NCI-H69 (cell line): ENCODE measurements at places on chromosomes 13 and 19.
A peak's percentile ranks its signal among the peaks of the same experiment; 100 is the strongest.

DNA sequence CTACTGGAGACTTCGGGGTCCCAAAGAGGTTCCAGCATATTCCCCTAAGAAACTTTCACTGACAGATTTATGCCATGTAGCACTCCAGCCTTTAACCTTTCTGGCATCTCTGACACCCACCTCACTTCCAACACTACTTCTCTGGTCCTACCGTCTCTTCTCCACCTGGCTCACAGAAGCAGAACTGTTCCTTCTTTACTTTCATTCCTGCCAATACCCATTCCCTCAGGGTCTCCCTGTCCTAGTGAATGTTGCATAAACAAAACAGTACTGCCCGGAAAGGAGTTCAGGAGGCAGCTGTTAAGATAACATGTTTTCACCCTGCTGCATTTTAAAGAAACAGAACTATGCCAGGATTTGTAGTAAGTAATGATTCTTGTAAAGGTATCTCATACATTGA lies 136.0 kb upstream of the MIR17HG start:
- no peak for DNase-seq

DNA sequence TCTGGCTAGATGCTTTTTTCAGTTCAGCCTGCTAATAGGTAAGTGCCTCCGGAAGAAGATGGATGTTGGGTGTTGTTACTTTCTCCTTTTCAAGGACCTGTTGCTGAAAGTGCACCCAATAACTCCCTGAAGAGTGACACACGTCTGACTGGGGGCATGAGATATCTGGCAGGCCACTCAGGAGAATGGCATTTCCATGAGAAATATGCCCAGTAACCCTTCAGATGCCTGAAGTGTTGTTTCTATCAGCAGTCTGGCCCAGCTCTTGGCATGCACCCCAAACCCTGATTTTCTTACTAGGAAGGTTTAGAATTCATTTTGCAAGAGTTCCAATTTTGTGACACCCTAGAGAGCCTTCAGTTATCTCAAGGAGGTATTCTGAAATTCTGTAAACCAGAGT lies 71.5 kb downstream of the ARHGAP35 start:
- DNase-seq = no peak

- no peak for DNase-seq
Measured at GRCh38 chr19:42124386-42124901, 7.8 kb downstream of the POU2F2 start.

GRCh38 chr13:76890021-76890420 lies 3.8 kb upstream of the KCTD12 start:
- DNase-seq = no peak

GRCh38 chr19:35525873-35526272 lies 2.2 kb downstream of the SBSN start:
- no peak for DNase-seq

DNA sequence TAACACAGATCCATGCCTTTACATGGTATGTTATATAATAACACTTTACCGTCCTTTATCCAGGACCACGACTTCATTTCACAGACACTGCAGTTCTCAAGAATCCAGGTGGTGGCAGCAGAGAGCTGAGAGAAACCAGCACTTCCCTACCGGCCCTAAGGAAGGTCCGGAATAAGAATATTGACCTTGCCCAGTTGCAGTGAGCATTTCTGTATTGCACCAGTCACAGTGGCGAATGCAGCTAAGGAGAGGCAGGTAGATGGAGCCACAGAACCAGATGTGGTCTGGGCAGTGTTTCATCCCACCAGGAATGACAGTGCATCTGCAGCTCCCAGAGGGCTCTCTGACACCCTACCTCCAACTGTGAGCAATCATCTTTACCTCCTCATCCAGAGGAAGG lies 44.6 kb downstream of the ZNF787 start:
- peak; percentile 60 for DNase-seq

- no peak for DNase-seq
Measured at GRCh38 chr19:48689449-48689848, 6.3 kb upstream of the FUT2 start.

- DNase-seq = no peak
Measured at GRCh38 chr13:109790086-109790485, 3.7 kb upstream of the IRS2 start.

- DNase-seq = no peak
Measured at GRCh38 chr13:30022796-30023195, 172.4 kb upstream of the UBL3 start.

- peak; percentile 13 for DNase-seq
Measured at GRCh38 chr13:79382545-79383275, 23.3 kb downstream of the RBM26 start.

DNA sequence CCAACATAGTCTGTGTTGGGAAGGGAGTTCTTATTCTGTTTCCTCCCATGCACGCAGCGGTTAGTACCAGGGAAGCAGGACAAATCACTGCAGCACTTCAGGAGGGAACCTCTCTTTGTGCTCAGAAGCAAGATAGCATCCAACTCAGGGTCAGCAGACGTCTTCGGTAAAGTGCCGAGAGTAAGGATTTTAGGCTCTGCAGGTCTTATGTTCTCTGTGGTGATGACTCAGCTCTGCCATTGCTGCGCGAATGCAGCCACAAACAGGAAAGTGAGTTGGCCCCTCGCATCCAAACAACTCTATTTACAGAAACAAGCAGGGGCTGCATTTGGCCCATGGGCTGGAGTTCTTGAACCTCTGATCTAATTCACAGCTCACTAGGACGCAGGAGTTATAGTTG lies 122.1 kb upstream of the SPATA13 start:
- peak; percentile 2 for DNase-seq

DNA sequence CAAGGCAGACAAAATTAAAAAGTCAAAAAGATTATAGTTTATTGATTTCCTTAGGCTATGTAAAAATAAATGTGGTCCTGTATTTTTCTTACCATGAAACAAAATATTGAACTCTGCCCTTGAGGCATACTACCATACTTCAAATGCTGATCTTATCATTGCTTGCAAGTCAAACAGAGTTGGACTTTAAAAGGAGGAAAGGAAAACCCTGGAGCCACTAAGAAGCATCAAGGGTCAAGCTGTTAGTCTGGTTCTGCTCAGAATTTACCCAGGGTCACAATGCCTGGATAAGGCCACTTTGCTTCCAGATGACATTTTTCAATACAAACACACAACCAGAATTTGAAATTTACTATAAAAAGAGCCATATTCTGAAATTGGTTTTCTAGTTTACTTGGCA lies 2.2 kb upstream of the FREM2 start:
- no peak for DNase-seq

GRCh38 chr19:55640043-55640576 lies 692 bp upstream of the ZNF580 start:
- DNase-seq = peak; percentile 85

DNA sequence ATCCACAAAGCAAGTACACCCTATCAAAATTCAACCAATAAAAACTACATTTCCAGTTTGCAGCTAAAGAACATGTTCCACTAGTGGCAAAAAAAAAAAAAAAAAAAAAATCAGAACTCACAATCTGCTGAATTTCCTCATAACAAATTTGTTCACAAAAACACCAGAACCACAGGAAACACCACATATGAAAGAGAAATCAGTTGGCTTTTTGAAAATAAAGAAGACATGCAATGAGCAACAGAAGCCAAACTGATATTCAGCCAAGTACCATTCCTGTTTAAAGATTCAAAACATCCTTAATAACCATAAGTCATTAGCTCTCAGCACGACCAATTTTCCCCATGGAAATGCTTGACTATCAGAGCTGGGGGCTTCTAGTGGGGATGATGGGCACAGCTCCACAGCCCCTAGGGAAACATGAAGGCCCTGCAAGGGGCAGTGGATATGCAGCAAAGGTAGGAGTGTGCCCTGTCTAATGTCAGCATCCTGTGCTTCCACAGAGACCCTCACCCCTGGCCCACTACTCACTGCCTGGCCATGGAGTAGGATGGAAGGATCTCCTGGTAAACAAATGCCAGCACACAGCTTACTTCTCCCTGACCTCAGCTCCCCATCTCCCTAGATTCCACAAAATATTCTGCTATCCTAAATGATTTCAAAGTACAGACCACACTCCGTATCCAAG lies 74.0 kb upstream of the DOCK9 start:
- DNase-seq = no peak

- no peak for DNase-seq
Measured at GRCh38 chr13:51499841-51500240, 47.0 kb upstream of the INTS6 start.

GRCh38 chr13:97283888-97284287 lies 61.8 kb downstream of the MBNL2 start:
- no peak for DNase-seq

GRCh38 chr19:12833738-12834565 lies 427 bp downstream of the RTBDN start:
- peak; percentile 91 for DNase-seq

DNA sequence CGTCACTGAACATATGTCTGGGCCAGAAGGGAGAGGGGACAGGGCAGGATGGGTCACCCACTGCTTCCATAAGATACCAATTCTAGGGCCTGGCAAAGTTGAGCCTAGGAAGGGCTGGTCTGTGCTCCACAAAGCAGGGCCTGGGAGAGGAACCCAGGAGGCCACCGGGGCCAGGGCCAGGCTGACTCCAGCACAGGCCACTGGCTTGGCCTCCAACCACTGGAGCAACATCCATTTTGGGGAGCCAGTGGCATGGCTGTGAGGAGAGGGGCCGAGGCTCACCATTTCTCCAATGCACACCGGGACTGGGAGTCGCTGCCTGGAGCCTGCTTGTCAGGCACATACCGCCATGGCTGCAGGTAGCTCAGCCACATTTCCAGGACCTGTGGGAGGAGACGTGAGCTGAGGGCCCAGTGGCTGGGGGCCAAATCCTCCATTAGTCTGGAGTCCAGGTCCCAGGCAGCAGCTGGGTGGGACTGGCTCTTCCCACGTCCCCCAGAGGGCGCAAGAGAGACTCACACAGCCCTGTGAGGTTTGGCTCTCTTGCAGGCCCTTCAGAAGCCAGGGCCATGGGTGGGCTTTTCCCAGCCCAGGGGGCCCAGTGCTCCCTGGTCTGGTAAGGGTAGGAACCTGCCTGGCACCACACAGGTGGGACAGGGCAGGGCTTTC lies 27.7 kb downstream of the TUBA3C start:
- peak; percentile 0 for DNase-seq

GRCh38 chr13:98349731-98350305 lies 172.7 kb upstream of the RNF113B start:
- DNase-seq = peak; percentile 54

GRCh38 chr13:75225288-75226032 lies 256.5 kb downstream of the TBC1D4 start:
- no peak for DNase-seq

GRCh38 chr19:8241646-8242045 lies 32.5 kb downstream of the CERS4 start:
- DNase-seq = no peak

- no peak for DNase-seq
Measured at GRCh38 chr13:80199585-80200292, 141.2 kb downstream of the SPRY2 start.

DNA sequence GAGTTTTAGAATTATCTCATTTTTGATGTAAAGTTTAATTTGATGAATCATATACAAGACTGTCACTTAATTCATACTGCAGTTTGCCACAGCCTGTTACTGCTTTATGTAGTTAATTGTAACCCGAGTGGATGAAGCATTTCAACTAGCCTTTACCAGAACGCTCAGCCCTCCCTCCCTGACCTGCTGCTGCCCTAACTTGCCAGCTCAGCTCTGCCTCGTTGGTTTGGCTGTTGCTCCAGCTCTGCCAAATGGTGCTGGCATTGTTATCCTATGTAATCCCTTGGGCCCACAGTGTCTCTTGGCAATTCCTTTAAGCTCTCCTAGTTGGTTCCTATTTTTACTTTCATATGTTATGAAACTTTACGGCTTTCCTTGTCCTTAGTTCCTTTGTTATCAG lies 113.3 kb downstream of the LMO7 start:
- DNase-seq = peak; percentile 74

DNA sequence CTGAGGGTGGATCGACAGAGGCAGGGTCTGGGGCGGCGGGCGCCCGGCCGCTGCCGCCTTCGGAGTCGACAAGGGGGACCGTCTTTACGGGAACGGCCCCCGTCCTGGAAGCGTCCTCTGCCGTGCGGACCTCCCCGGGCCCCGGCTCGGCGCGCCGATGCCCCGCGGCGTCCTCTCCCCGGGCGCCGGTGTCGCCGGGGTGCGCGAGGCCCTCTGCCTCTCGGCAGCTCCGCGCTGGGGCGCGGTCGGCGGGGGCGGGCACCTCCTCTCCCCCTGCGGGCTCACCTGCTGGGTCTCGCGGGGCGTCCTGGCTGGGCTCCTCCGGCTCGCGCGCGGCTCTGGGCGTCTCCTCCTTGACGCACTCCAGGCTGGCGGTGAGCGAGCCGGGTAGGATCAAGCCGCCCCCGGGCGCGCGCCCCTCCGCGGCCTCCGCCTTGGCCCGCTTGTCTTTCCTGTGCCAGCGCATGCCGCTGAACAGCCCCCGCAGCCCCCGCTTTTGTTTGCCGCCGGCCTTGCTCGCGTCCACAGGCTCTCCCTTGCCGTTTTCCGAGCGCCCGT lies 1.5 kb downstream of the AMER2 start:
- peak; percentile 42 for DNase-seq

DNA sequence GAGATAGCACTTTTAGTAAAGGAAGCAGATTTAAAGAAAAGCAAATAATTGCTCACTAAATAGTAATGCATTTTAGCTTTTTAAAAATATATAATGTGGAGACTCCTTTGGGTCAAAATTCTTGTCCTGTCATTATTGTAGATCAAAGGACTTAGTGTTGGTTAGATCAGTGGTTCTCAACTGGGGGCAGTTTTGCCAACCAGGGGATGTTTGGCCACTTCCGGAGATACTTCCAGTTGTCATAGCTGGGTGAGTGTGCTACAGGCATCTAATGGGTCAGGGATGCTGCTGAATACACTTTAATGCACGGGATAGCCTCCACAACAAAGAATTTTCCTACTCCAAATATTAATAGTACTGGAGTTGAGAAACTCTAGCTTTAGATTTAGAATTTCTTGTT lies 126.8 kb downstream of the LMO7 start:
- DNase-seq = no peak

DNA sequence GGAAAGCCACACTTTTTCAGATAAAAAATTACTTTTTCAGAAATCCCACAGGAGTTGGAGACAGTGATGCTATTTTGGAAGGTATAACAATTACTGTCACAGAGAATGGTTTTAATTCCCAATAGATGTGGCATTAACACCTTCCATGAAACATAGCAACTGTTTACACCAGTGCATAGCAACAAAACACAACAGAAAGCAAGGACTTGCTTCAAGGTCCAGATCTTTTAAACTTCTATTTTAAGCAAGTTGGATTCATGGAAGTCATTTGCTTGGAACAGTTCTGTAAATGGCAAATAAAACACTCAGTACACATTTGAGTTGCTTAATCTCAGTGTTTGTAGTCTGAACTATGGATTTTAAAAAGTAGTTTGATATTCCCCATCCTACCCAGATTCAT lies 385.9 kb upstream of the SPRY2 start:
- DNase-seq = no peak

GRCh38 chr13:54424344-54424743 lies 1395.7 kb downstream of the OLFM4 start:
- DNase-seq = peak; percentile 71

- no peak for DNase-seq
Measured at GRCh38 chr13:39685652-39686051, 30.2 kb downstream of the COG6 start.
